Activated CD4-positive, alpha-beta T cell treated with anti-CD3 and anti-CD28 coated beads for 1 hour (primary cell): ENCODE measurements at places on chromosomes 4 and X.

DNA sequence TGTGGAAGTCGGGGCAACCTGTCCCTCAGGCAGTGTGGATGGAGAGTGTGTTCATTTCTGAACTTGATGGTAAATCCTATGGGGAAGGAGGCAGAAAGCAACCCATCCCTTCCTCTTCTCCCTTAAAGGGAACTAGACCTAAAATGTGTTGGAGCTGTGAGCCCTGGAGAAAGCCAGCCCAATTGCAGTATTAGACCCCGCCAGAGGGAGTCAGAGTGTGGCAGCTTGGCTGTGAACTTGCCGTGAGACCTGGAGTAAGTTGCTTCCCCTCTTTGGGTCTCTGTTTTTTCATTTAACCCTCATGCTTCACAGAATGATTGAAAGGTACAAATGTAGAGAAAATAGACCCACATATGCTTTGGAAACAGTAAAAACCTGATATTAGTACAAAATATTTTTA, 108.7 kb upstream of the PAK3 start:
- DNase-seq: no peak

DNA sequence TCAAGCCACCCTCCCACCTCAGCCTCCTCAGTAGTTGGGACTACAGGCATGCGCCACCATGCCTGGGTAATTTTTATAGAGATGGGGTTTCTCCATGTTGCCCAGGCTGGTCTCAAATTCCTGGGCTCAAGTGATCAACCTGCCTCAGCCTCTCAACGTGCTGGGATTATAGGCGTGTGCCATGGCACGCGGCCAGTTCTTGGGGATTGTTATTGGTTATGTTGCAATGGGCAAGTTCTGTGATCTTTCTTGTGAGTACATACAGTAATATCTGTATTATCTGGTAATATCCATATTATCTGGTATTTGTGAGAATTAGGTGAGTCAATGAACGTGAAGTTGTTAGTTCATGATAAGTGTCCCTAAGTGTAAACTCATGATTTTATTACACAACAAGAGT, 90.3 kb upstream of the TBL1X start:
- no peak for DNase-seq

DNA sequence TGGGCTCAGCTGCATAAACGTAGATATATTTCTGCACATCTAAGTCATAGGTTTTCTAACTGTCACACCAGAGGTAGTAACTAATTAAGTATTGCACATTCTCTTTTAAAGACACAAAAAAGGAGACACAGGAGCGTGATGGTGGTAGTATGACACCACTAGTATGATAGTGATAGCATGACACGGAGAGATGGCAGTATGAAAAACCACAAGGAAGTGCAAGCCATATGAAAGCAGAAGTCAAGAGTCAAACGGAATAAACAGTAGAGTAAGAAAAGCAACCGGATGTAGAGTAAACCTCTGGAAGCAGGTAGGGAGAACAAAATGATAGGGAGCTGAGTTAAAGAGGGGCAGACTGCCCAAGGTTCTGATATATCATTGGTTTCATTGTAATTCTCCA, 382.2 kb upstream of the INTU start:
- no peak for DNase-seq

DNA sequence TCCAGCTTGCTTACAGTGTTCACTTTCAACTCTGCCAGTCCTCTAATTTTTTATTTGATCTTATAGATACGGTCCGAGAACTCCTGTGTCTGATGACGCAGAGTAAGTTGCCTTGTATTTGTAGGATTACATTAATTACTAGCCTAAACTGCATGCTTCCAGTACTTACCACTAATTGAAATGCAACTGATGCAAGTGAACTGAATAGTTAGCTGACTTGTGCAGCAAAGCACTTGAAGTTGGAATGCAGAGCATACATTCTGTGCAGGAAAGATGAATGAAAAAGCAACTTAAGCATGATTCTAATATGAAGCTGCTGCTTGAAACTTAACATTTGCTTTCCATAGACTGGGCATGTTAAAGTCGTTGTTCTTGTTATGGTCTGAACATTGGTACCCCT, 100.9 kb downstream of the LIMCH1 start:
- no peak for DNase-seq

DNA sequence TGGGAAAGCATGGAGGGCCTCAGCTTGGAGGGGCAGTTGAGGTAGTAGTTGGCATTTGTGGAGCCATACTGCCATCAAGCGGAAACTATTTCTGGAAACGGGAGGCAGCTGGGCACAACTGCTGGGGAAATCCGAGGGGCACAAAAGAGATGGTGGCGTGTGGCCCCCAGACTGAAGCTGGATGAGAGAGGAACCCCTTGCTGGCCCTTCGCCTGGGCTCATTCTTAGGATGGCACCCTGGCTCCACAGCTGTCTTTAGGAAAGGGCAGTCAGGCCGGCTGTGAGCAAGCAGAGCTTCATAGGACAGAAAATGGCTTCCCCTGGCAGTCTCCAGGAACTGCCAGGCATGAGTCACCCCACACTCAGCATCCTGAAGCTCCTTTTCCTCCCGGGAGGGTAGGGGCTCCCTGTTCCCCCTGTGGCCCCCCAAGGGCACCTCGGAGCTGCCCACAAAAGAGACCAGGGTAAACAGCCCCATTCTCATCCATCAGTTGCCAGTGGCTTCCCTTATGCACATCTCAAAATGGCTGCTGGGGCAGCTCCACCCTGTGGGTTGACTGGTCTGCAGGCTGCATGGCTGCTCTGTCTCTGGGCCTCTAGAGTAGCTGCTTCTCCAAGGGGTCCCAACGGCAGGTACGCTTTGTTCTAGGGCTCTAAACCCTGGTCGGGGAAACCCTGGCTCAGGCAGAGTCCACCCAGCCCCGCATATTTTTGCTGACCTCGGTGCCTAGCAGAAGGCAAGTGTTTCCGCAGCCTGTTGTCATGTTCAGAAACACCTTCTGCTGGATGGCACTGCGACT, 64.7 kb downstream of the NBDY start:
- DNase-seq: no peak

DNA sequence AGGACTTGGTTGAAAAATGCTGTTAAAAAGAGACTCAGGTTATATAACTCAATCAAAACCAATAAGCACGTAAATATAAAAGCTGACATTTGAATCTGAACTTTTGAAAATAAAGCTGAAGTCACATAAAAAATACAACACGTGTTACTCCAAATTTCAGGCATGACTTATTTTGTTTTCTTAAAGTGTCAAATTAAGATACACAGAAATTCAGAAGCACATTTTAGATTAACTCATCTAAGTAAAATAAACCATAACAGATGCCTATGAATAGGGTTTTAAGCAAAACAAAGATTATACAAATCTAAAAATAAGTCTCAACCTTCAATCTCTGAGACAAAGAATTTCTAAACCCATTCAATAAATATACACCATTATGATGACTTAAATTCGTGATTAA, 124.8 kb downstream of the ANTXR2 start:
- DNase-seq: no peak

DNA sequence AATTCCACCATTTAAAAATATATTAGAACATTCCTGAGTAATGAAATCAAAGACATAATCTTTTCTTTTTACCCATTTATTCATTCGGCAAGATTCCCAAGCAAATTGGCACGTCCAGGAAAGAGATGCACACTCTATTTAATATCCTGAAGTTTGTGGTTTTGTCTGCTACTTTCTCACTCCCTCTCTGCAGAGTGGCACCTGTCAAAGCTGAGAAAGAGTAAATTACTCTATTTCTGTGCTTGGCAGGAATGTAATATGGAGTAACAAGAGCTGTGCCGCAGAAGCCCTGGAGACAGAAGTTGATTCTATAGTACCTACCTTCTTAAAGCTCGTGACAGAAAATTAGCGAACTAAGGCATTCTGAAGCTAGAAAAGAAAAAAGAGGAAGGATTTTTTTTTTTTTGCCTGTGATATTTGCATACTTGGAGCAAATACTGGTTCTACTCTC, 5.5 kb downstream of the GSTCD start:
- no peak for DNase-seq

DNA sequence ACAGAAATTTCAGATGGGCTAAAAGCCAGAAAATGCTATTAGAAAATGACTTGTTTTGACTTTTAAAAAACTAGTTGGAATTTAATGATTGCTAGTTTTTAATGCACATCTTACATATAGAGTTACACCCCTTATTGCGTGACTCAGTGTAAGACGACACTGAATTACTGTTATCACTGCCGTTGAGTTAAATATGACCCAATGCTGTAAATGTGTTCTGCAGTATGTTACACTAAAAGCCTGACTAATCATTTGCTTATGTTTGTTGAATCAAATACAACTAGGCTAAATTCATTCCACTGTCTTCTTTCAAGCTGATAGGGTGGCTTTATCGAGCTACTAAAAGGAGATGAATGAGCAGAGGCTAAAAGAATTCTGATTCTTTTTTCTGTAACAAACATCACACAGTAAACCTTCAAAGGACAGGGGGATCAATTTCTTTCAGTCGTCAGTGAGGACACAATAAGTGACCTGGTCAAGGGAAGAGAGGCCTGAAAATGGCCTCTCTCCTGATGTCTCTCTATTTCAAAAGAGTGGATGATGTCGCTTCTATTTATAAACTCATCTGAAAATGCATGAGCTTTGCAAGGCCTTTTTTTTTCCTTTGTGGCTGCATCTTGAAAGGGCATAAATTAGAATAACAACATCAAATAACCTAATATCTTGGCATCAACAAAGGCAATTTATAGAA, 142.2 kb upstream of the KCNIP4 start:
- DNase-seq: no peak

DNA sequence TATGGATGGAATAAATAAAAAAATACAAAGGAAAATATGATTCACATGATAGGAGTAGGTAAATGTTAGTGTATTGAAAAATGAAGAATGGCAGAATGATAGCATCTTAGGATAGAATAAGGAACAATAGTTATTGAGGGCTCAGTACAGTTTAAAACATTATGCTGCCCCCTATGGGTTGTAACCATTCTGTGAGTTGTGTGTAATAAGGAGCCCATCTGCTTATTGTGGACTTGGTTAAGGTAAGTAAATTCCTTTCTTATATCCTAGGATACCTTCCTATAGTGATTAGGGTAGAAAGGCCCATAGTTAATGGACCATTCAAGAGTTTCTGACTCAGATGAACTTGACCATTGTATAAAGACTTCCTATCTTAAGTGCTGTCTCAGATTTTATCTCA, 195.8 kb downstream of the PDHA2 start:
- no peak for DNase-seq

DNA sequence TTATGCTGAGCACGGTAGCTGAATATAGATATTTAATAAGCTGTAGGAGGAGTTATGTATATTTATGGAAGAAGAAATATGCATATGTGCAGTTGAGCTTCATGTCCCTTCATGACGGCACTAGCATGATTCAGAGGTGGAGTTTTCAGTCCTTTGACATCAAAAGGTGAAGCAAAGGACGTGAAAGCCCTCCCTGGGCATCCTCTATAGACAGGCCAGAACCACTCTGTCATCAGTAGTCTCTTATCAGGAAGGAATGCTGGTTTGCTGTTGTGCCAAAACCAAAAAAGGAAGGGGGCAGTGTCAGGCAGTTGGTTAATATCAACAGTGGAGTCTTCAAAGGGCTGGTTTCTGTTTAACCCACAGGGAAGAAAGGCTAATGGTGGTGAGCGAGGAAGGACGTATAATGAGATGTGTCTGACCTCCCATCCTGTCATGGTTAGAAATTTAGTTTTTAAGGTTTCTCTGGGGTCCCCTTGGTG, 23.5 kb upstream of the IL2 start:
- no peak for DNase-seq

DNA sequence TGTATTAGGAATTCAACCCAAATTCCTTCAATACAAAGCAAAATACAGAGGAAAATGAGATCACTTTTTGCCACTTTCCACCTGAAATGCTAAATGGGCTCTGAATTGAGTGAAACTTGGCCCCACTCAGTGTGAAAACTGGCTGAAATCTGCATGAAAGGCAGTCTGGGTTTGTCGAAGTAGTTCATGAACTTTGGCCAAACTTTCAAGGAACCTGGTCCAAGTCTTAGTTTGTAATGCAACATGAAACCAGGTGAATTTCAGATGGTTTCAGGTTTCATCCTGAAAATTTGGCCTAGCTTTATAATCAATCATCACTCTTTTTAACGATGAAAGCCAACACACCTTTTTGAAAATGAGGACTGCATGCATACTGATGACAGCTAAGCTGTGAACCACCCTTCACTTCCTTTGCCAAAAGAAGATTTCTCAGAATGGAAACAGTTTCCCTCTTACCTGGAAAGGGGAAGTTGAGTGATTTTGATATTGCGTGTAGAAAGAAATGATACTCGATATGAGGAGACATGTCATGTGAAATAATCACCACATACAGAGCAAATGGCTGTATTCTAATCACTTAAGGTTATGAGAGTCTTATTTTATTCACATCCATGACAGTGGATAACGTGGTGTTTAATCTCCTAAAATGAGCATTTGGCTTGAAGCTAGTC, 209.9 kb upstream of the ETNPPL start:
- DNase-seq: no peak

GRCh38 chrX:22313766-22314165, 41.1 kb downstream of the CBLL2 start:
- no peak for DNase-seq

GRCh38 chr4:26289401-26289800, 31.4 kb upstream of the RBPJ start:
- no peak for DNase-seq

GRCh38 chrX:114390251-114390796, 193.6 kb upstream of the HTR2C start:
- no peak for DNase-seq

GRCh38 chr4:147737623-147738022, 5.7 kb downstream of the ARHGAP10 start:
- no peak for DNase-seq

- DNase-seq: no peak
Measured at GRCh38 chrX:151476604-151477303, 79.7 kb downstream of the VMA21 start.

DNA sequence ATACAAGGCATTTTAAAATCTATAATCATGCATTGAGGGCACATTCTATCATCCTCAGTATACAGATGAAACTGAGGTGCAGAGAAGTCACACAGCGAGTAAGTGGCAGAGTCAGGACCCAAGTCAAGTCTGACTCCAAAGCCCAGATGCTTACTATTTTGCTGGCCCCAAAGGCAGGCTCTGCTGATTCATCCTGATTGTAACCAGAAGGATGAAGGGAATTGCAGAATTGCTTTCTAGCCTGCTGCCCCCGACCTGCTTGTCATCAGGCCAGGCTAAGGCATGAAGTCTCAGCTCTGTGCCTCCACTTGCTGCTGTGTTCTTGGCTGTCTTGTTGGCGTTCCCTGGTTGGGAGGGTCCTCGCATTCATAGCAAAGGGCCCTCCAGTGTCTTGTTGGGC, 62.7 kb downstream of the SLC9A6 start:
- DNase-seq: no peak

GRCh38 chr4:138218976-138219375, 23.2 kb downstream of the SLC7A11 start:
- DNase-seq: no peak

DNA sequence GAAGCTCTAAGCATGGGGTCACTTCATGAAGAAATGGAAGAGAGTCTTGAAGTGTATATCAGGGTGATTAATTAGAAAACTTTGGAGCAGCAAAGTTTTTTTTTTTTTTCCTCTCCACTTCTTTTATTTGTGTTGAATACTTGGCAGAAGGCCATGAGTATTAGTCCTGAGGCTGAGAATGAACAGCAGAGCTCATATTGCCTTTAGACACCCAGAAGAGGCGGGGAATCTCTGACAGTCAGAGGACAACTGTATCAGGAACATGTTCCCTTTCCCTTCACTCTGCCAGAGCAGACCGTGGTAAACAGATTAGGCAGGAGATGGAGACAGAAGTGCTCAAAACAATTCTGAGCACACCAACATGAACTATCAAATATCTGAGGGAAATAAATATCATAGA, 300.9 kb downstream of the FAM47A start:
- no peak for DNase-seq
